ENCODE measurements at places on chromosomes 11 and 22.

- no peak for DNase-seq
Measured at GRCh38 chr11:13966013-13966412, 3.5 kb downstream of the SPON1 start.

DNA sequence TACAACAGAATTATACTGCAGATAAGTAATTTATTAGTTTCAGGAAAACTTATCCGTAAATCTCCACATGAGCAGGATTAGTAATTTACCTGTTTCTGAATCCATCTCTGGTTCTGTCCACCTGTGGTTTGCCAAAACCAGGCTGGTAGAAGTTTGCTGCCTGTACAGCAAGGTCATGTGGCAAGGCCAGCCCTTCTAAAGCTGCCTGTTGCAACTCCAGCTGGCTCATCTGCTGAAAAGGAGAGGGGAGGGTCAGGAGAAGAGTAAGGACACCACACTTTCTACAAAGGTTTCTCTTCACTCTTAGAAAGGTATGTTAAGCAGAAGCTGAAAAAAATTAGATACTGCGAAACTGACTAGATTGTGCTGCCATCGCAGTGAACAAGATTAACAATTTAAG is 42.3 kb downstream of the EIF4ENIF1 start:
- DNase-seq: no peak

GRCh38 chr22:46996595-46997310 is 234.3 kb downstream of the TBC1D22A start:
- no peak for DNase-seq

GRCh38 chr11:79049741-79050179 is 391.1 kb downstream of the TENM4 start:
- no peak for DNase-seq

- DNase-seq: no peak
Measured at GRCh38 chr11:24043842-24044241, 453.0 kb upstream of the LUZP2 start.

All from erythroblast (primary cell).